ENCODE measurements at places on chromosomes 7 and 10.
A peak's percentile ranks its signal among the peaks of the same experiment; 100 is the strongest.

- peak; percentile 91 for DNase-seq
These were observed 68.4 kb downstream of the CDC123 start for GRCh38 chr10:12264204-12264940.

DNA sequence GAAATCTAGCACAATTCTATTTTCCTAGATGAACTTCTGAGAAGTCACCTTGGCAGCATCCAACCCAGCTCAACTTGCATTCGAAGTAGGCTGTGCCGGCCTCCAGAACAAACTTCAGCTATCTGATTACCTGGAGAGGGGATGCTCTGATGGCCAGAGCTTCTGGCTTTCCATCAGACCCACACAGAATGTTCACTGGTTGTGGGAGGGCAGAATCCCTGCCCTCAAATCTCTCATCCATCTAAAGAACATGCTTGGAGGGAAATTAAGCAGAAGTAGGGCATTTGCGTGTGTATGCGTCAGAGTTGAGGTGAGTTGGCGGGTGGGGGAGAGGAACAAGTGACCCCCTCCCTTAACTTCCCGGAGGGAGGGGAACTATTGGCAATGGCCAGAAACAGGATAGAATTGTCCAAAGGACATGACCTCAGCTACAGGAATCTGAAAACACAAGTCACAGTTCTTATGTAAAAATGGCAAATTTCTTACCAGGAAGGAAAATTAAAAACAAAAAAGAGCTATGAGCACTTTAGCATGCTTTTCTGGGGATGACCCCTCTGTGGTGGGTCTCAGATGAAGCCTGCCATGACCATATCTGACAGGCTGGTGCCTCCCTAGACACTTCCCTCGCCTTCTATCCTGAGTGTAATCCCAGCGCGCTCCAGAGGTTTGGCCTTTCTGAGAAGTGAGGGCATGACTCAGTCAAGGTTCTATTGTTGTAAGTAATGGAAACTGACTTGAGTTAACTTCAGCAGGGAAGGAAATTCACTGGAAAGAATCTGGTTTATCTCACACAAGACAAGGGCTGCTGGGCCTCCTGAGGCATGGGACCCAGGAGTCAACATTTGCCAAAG lies 278.8 kb downstream of the RPS24 start:
- DNase-seq = no peak

DNA sequence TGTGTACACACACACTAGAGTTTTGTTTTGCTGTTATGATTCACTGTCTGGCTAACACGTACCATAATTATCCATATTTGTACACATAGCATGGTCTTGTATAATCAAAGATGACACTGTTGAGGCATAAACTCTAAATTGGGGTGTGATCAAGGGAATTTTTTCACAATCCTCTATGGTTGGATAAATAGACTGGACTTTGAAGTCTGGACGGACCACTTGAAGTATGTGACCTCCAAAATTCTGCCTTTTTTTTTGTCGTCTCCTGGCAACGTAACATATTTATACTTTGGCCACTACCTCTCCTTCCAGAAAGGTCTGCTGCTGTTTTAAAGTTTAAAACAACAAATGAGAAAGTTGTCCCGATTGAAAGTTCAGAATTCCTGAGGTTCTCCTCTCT lies 193.4 kb downstream of the CACNB2 start:
- DNase-seq = no peak

DNA sequence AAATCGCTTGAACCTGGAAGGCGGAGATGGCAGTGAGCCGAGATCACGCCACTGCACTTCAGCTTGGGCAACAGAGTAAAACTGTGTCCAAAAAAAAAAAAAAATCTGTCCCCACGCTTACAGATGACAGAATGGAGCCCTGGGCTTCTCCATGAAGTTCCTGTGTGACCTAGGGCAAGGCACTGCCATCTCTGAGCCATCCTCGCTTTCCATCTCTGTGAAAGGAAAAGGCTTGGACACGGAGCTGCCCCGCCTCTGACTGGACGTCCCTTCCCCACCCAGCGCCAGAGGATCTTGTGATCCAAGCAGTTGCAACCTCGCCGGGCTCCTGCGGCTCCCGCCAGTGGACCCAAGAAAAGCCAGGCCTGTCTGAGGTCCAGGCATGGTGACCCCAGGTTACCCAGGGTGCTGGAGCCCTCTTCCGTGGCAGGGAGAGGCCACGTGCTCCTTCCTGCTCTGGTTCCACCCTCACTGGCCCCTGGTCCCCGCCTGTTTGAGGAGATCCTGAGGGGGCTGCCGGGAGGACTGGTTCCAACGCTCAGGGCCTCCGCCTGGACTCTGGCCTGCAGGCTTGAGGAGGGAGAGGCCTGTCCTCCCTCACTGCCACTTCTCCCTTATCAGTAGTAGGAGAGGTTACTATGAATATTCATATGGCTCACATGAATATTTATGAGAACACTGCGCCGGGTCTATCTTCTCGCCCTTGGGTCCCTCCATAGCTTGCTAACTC lies 25.6 kb upstream of the ELFN1 start:
- no peak for DNase-seq
